Kidney (tissue), 22 donors: ENCODE measurements at places on chromosomes 12 and 14. TPM values are rescaled to one million over a fixed set of nuclear protein-coding genes. Genes with fewer than 3 reads are reported as not detected.
A peak's percentile ranks its signal among the peaks of the same experiment; 100 is the strongest.

DNA sequence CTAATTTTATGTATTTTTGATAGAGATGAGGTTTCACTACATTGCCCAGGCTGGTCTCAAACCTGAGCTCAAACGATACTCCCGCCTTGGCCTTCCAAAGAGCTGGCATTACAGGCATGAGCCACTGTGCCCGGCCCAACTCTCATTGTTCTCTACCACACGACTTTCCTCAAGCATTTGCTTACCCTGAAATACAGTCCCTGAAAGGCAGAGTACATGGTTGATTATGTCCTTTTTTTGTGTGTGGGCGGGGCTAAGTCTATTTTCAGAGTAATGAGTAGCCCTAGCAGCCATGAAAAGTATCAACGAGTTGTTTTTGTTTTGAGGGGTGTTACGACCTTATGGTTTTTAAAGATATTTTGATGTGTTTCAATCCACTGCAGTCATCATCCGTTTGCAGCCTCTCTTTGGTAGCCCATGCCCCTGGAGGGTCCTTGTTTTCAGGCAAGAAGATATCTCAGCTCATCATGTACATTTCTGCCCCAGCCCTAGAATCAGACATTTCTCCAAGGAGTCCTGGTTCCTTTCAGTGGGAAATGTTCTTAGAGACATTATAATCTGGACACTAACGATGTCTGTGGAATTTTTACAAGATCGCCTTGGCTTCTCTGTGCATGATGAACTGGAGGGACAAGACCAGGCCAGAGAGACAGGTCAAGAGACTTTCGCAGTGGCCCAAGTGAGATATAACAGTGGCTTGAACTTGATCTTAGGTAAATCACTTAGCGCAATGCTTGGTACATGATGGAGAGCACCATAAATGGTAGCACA, 8.7 kb downstream of the ACACB start:
- no peak overlapping the region for H3K4me3 ChIP-seq
- H3K36me3 ChIP-seq, result peaks cover 5% of the 10 kb centered on the region
- no peaks in the 10 kb centered on the region for H3K27me3 ChIP-seq
- no peaks in the 10 kb centered on the region for H3K4me1 ChIP-seq
- no peak for DNase-seq

DNA sequence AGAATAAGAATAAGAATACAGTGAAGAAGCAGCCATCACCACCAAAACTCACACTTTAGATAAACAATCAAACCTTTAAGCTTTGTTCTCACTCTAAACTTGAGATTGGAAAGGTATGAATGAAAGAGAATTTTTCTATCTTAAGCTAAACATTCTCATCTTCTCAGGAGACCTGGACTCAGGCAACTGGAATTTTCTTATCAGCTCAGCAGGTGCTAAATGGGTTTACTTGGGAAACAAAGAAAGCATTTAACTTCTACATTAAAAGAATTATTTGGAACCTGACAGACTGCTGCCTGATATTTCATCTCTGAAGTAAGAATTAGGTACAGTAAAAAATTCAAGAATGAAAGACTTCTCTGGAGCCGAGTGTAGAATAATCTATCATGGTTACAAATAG, 20.7 kb upstream of the KERA start:
- no peak overlapping the region for H3K4me3 ChIP-seq
- H3K36me3 ChIP-seq, result no peaks in the 10 kb centered on the region
- H3K27ac ChIP-seq, result no peak overlapping the region
- DNase-seq, result no peak
- H3K27me3 ChIP-seq, result no peaks in the 10 kb centered on the region

- DNase-seq, result no peak
- no peak overlapping the region for H3K27ac ChIP-seq
Observed at GRCh38 chr12:51917746-51918453, 10.6 kb downstream of the ACVRL1 start.

DNA sequence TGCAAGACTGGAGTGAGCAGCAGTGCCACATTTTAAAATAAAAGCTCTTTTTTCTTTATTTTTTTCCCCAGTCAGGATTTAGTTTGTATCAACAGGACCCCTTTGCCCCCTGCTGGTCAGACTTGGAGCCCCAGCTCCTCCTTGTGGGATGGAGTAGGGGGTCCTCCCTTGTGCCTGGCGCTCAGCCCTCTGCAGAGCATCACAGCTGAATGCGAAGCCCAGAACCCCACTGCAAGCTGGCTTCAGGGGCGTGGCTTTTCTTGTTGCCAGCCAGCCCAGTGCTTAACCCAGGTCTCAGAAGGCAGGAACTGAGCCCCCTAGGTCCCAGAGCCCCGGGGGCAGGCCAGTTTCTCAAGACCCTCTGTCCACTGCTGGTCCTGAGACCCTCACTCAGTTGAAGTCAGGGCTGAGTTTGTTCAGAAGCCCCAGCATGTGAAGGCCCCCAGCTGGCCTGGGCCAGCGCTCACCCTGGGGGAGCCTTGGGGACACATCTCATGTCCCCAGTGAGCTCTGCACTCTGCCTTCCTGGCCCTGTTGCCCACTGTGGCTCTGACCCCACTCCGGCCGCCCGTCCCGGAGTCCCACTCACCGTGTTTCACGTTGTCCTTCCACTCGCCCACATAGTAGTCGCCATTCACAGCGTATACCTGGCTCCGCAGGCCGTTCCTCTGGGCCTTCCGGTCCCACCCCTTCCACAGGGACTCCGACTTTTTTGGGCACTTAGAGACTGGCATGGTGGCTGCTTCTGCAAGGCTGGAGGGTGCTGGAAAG, 519 bp downstream of the MORN3 start:
- no peaks in the 10 kb centered on the region for H3K4me1 ChIP-seq
- H3K36me3 ChIP-seq, result no peaks in the 10 kb centered on the region
- no peak overlapping the region for H3K27ac ChIP-seq

- H3K4me3 ChIP-seq, result no peak overlapping the region
- H3K27ac ChIP-seq, result no peak overlapping the region
- H3K4me1 ChIP-seq, result no peaks in the 10 kb centered on the region
- H3K27me3 ChIP-seq, result no peaks in the 10 kb centered on the region
- no peaks in the 10 kb centered on the region for H3K36me3 ChIP-seq
Observed at GRCh38 chr12:45575417-45575816, 154.1 kb upstream of the ARID2 start.

- peaks cover 49% of the 10 kb centered on the region for H3K4me1 ChIP-seq
- DNase-seq, result no peak
- H3K27ac ChIP-seq, result peak overlapping the region; percentile 60
- H3K4me3 ChIP-seq, result peak overlapping the region; percentile 21
Observed at GRCh38 chr14:69643430-69644200, 32.2 kb downstream of the SUSD6 start.

- H3K27me3 ChIP-seq, result no peaks in the 10 kb centered on the region
- no peaks in the 10 kb centered on the region for H3K4me1 ChIP-seq
- no peak for DNase-seq
Observed at GRCh38 chr14:93702946-93703345, 85.3 kb downstream of the PRIMA1 start.

DNA sequence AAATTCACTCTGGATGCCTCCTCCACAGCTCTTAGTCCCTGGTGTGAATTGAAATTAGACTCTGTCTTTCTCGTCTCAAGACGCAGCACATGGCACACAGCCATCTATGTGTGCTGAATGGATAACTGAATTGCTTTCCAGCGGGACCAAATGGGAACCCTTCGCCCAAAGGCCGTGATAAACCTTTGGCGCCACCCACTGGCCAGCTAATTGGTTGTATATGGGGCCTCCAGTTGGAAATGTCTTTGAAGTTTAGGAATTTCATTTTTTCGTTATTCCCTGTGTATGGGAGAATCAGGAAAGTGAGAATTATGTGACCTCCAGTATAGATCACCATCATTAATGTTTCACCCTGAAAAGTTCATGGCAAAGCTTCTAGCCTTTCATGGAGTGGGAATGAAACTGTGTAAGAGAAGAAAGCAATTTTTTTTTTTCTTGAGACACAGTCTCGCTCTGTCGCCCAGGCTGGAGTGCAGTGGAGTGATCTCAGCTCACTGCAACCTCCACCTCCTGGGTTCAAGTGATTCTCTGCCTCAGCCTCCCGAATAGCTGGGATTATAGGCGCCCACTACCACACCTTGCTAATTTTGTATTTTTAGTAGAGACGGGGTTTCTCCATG, 9.8 kb upstream of the HSP90AA1 start:
- H3K36me3 ChIP-seq, result no peaks in the 10 kb centered on the region
- no peaks in the 10 kb centered on the region for H3K27me3 ChIP-seq
- peaks cover 5% of the 10 kb centered on the region for H3K4me1 ChIP-seq
- H3K27ac ChIP-seq, result no peak overlapping the region
- H3K4me3 ChIP-seq, result no peak overlapping the region
- DNase-seq, result peak; percentile 94

DNA sequence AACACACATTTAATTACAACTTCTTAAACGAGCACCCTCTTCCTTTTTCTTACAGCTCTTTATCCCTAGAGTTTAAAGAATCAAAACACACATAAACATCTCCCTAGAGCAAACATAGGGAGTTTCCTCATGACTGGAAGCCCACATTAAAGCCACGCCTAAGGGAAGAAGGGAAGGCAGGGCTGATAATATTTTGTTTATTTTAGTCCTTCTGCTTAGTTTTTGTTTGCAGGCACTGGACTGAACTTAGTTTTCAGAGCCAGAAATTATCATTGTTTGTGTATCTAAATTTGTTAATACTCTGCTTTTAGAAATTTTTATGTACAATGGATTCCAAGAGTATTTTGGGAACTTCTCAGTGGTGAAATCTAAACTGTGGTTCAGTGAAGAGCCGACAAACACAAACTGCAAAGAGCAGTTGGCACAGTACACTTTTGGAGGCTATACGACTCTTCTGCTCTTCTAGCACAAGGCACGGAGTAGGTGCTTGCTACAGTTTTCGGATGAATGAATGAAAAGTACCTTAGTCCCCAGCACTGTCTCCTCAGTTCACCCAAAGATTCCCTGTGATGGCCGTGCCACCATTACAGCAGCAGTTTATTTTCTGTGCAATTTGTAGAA, 17.6 kb upstream of the AMIGO2 start:
- H3K4me1 ChIP-seq, result no peaks in the 10 kb centered on the region
- DNase-seq, result no peak
- no peak overlapping the region for H3K27ac ChIP-seq
- H3K36me3 ChIP-seq, result no peaks in the 10 kb centered on the region

Gene RNASE2
- total RNA-seq, result 4.3 TPM

Gene EFS
- 5.5 TPM for total RNA-seq

Gene NOXRED1
- 0.57 TPM for total RNA-seq
